ENCODE measurements at places on chromosomes 13 and 19. TPM values are rescaled to one million over a fixed set of nuclear protein-coding genes. Genes with fewer than 3 reads are reported as not detected.

DNA sequence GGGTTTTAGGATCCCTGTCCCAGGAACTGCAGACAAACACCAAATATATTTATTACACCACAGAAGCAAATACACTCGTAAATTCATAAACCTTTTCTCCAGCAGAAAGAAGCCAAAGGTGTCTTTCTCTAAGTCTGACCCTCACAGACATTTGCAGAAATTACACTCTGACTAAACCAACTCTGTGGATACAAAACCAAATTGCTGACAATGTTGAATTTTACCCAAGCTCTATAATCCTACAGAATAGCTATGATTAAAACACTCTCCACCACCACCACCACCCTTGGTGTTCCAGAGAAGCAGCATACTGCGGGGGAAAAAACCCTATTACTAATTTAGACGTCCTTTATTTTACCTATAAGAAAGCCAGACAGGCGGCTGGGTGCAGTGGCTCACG is 5.2 kb downstream of the ZNF564 start:
- peaks cover 11% of the 10 kb centered on the region for H3K4me1 ChIP-seq
- H3K4me3 ChIP-seq: no peak overlapping the region
- no peak for DNase-seq
- no peak overlapping the region for H3K27ac ChIP-seq

GRCh38 chr13:40812102-40812501 is 22.7 kb downstream of the SLC25A15 start:
- DNase-seq: no peak
- H3K4me1 ChIP-seq: no peaks in the 10 kb centered on the region
- H3K36me3 ChIP-seq: no peaks in the 10 kb centered on the region
- no peak overlapping the region for H3K27ac ChIP-seq

GRCh38 chr19:7294558-7295212 is 471 bp upstream of the INSR start:
- H3K36me3 ChIP-seq: no peaks in the 10 kb centered on the region
- H3K4me1 ChIP-seq: no peaks in the 10 kb centered on the region
- H3K4me3 ChIP-seq: peak overlapping the region; percentile 67
- H3K27ac ChIP-seq: no peak overlapping the region

DNA sequence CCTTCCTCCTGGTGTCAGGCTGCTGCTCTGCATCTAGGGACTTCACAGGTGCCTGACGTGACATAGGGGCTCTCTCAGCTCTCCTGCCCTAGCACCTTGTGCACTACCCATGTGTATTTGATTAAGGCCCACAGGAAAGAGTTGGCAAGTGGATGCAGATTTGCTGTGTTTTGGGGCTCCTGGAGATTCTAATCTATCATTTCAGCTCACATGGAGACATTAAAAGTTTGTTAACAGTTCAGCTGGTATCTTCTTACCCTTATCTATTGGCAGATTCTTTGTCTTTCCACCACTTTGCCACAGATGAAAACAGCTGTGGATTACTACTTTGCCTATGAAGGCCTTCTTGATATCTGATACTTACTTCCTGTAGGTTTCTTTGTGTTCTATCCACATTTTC is 41.9 kb downstream of the WASF3 start:
- no peaks in the 10 kb centered on the region for H3K27me3 ChIP-seq
- H3K27ac ChIP-seq: no peak overlapping the region
- no peaks in the 10 kb centered on the region for H3K36me3 ChIP-seq
- no peak for DNase-seq
- H3K4me1 ChIP-seq: no peaks in the 10 kb centered on the region

The GPR12 gene
- not detected for total RNA-seq

GRCh38 chr13:32124743-32125142 is 93.2 kb downstream of the FRY start:
- H3K27me3 ChIP-seq: no peaks in the 10 kb centered on the region
- H3K27ac ChIP-seq: no peak overlapping the region
- H3K4me3 ChIP-seq: no peak overlapping the region
- H3K4me1 ChIP-seq: no peaks in the 10 kb centered on the region
- no peak for DNase-seq
